AG09319 (cell line): ENCODE measurements at places on chromosomes 5 and 9.

GRCh38 chr9:126301985-126302603, 24.5 kb upstream of the MVB12B start:
- DNase-seq = peak; percentile 22

DNA sequence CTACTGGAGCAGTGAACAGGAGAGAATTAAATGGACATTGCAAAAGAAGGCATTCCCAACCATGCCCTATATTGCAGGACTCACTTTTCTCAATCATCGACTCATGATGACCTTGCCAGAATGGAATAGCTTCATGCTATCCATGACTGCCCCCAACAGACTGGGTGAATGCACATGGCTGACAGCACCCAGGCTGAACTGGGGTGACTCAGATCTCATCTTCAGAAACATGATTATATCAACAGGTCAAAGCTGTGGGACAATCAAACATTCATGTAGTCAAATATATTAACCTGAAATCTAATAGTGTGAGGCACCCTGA, 34.7 kb upstream of the MIER3 start:
- no peak for DNase-seq

DNA sequence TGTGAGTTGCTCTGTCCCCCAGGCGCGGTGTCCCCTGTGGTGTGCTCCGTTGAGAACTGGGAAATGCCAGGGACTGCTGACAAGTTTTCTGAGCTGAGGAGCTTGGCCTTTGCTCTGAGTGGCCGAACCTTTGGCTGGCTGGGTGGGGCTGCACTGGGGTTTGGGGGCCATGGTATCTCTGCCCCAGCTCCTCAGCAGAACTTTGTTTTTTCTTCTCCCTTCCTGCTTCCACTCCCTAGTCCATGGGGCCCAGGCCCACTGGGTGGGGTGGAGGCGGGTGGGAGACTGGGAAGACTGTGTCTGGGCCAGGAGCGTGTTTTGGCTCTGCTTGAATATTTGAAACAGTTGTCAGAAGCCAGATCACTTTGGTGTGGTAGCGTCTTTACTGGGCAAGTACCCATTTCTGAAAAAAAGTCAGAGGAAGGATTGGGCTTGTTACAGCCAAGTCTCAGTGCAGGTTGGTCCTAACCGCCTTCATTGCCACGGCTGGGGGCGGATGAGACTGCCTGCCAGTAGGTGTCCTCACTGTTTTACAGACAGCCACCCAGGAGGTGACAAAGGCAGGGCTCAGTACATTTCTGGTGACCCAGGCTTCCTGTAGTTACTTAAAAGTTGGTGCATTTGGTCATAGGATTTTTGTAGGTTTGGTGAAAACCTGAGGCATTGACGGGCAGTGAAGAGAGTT, 92.7 kb downstream of the DAB2IP start:
- DNase-seq = peak; percentile 14

GRCh38 chr5:149550268-149550583, 1.0 kb downstream of the CSNK1A1 start:
- DNase-seq = no peak

DNA sequence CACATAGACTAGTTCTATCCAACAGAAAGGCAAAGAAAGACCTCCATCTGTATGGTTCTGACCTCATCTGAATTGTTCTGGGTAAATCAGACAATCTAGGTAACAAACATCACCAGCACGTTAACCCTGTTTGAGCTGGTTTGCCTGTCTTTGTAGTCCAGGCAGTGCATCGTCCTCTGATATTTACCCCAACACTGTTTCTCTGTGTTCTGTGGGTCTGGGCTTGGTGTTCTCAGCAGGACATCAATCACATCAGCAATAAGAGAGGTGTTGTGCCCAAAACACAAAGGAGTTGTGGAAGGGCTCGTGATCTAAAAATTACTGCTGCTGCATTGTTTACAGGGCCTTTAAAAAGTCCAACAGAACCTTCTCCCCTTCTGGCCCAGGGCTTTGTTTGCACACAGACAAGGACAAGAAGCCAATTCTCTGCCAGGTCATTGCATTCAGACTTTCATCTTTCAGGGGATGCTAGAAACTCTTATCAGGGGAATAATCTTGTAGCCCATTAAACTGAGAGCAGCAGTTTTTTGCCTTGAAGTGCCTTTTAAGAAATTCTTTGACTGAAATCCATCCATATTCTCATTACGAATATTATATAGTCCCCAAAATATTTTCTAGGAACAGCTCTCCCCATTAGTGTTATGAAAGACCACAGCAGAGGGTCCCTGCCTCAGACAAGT, 30.5 kb upstream of the MAP1B start:
- no peak for DNase-seq

DNA sequence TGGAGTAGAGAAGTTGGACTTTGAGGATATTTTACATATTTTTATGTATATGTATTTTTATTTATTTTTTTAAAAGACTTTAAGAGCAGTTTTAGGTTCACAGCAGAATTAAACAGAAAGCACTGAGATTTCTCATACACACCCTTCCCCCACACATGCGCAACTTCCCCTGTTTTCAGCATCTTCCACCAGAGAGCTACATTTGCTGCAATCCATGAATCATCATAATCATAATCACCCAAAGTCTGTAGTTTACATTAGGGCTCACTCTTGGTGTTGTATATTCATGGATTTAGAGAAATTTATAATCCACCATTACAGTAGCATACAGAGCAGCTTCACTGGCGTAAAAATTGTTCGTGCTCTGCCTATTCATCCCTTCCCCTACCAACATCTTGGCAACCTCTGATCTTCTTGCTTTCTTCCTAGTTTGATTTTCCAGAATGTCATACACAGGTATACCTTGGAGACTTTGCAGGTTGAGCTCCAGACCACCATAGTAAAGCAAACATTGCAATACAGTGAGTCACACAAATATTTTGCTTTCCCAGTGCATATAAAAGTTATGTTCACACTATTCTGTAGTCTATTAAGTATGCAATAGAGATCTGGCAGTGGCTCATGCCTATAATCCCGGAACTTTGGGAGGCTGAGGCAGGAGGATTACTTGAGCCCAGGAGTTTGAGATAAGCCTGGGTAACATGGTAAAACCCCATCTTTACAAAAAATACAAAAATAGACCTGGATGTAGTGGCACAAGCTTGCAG, 9.6 kb upstream of the CCDC171 start:
- DNase-seq = no peak

DNA sequence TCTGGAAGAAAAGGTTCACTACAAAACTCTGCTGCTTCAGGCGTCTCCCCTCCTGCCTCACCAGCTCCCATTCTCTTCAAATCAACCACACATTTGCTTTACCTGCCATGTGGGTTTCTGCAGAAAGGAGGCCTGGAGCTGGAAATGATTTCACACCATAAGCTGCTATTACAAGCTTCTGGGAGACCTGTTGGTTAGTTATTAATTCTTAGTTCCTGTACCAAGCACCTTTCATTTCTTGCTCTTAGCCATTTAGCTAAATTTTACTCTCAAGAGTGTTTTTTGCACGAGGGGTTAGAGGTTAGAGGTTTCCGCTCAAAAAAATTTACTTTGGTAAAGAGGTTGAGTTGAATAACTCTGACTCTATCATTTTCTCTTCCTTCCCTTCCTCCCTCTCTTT, 70.3 kb downstream of the MAP1B start:
- DNase-seq = no peak

- peak; percentile 82 for DNase-seq
Observed at GRCh38 chr9:108551030-108551841, 304.6 kb downstream of the ACTL7B start.

DNA sequence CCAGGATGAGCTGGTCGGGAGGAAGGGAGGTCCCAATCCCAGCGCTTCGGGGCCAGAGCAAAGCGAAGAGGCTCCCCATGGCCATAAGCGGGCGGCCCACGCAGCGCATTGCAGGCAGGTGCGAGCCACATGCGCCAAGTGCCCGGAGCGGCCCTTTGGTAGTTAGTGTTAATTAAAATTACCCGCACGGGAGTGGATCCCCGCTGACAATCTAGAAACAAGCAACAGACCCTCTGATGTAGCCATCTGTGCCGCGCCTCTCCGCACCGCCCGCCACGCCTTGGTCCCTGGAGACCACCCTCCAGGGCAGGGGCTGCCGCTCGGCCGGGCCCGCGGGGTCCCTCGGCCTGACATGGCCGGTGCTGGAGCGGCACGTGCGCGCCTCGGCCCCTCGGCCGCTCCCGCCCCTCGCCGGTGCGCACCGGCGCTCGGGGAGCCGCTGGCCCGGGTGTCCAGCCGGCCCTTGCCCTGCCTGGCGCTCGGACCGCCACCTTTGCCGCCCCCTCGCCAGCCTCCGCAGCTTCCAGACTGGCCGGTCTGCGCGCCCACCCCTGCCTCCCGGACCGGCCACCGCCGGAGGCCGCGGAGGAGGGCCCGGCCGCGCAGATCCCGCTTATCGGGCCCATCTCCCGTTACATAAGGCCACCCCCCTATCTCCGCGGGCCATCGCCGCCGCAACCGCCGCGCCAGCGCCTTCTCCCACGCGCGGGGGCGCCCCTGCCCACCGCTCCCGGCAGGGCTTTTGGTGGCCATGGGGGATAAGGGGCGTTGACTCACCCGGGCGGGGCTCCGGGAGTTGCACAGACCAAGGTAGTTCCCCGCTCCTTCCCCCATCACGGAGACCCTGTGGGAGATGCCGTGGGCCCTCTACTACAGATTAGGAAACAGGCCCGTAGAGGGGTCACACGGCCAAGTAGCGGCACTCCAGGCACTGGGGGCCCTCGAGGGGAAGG, 1.9 kb upstream of the IL13 start:
- DNase-seq = no peak

DNA sequence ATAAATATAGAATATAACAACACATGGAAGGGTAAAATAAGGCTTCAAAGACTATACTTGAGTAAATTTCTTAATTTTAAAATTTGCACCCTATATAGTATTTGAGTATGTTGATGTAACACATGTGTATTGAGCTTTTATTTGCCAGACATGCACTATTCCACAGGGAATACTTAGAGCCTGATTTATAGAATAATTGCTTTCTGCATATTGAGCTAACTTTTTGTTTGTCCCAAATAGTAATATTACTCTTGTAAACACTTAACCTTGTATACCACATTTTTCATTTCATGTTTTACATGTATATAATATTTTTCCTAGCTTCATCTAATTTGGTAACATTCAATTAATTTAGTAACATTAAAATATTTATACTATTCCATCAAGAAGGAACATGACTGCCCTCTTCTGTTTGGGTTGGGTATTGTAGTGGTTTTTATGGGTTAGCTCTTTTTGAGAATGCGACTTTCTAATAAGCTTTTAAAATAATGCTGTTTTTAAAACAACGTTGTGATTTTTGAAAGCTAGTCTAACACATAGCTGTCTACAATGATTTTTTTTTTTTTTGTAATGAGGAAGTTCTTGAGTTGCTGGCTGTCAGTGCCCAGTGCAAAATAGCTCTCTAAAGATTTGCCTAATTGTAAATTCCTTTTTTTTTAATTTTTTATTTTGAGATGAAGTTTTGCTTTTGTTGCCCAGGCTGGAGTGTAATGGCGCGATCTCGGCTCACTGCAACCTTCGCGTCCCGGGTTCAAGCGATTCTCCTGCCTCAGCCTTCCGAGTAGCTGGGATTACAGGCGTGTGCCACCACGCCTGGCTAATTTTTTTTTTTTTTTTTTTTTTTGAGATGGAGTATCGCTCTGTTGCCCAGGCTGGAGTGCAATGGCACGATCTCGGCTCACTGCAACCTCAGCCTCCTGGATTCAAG, 4.8 kb downstream of the SUB1 start:
- DNase-seq = no peak

- no peak for DNase-seq
Observed at GRCh38 chr5:176492431-176492830, 44.2 kb downstream of the FAF2 start.

DNA sequence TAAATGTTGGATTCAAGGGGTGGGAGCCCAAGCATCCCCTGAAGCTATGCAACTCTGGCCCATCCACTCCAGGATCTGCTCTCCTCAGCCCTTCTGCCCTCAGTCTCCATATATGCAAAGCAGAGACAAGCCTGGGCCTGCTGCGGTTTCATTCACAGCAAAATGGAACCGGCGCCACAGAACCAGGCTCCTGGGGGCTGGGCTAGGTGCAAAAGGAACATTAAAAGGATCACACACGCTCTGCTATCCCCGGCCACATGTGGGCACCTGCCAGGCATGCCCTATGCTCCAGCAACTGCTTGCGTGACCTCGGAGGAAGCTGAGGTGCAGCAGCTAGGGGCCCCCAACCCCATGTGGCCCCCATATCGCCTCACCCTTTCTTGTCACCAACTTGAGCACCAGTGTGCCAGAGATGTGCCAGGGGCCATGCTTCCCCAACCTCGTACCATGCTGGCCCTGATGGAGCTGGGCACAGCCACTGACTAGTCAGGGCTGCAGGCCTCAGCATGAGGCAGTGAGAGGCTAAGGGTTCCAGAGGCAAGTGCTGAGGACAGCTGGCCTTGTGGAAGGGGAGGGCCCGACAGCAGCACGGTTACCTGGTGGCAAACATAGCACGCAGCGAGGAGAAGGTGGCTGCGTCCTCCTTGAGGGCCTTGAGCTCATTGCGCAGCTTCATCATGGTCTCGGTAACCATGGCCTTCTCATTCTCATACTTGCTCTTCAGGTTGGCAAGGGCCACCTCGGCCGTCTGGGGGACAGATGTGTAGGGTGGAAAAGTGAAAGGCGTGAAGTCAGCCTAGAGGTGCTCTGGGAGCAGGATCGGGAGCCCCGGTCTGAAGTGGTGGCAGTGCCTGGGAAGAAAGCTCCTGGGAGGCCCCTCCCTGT, 47.2 kb downstream of the BICD2 start:
- no peak for DNase-seq

DNA sequence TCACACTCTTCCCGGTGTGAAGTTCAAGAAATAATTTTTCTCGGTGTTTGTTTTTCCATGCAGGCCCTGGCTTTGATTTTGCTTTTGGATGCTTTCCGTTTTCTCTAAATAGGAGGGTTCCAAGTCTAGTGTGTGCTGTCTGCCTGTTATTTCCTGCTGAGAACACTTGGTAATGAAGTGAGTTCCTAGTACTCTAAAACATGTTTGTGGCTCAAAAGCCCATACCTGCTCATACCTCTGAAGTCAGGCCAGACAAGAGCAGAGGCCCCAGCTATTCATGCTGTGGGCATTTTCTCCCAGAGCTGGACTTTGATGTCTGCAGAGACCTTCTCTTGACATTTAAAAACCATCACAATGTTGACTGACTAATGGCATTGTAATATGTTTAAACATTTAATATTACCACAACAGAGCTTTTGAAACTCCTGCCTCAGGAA, 211.2 kb downstream of the GOLPH3 start:
- no peak for DNase-seq

DNA sequence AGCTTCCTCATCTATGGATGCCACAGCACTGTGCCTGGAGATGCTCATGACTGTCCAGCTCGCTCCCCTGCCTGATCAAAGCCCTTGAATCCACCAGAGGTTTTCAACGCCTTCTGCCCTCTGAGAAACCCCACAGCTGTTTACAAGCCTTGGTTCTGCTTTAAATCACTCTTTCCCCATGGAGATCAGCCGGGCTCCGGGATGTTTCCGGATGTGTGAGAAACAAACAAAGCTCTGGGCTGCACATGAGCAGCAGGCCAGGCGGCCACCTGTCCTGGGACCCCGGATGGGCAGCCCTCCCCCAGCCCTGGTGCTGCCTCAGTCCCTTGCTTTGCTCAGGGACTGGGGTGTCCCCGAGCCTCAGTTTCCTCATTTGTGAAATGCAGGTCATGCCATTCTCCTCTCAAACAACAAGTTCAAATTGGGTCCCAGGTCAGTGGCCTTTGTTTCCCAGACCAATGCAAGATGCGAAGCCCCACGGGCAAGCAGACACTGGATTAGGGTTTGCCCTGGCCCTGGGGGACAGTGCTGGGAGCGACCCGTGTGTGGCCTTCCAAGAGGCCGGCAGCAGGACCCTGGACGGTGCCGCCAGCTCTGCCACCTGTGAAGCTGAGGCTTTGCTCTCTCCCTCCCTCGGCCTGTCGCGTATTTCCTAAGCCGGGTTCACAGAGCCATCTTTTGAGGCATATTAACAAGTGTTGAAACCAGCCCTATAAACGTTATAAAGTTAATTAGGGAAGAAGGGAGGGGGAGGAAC, 42.4 kb upstream of the PHYKPL start:
- no peak for DNase-seq
